Activated T-helper 1 cell treated with anti-CD3 and anti-CD28 coated beads, Interleukin-2, amount 50 U/mL, for 16 hours (primary cell): ENCODE measurements at places on chromosomes 2 and 18.

DNA sequence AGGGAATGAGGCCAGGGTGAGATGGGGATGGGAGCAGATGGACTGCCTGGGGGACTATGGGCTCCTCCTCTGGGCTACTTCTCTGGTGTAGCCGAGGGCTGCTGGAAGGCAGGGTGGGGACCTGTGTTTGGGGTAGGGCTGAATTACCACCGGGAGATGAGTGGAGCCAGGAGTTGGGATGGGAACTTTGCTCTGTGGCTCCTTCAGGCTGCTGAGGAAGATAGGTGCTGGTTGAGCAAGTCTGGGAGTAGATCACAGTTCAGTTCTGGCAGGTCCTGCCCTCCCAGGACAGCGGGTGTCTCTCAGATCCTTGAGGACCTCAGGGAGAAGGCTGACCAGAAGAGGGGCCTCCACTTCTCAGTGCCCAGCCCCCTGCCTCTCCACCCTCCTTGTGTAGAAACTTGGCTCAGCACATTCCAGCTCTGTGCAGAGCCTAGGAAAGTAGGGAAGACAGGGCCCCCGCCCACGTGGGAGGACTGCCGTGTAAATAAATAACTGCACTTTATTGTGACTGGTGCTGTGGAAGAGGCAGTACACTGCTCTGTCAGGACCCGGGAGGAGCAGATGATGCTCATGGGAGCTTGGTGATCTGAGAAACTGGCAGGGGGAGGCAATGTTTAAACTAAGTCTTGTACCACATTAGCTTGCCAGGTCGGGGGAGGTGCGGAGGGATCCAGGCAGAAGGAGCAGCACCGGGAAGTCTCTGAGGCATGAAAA lies 15.3 kb downstream of the TET3 start:
- DNase-seq = no peak

GRCh38 chr18:42305869-42306593 lies 351.0 kb downstream of the PIK3C3 start:
- no peak for DNase-seq

GRCh38 chr2:170715062-170715931 lies at the start of gene SP5:
SP5 (plus strand) TSS chr2:170715337; CDS start chr2:170715513, 176 bp downstream.
- no peak for DNase-seq

GRCh38 chr18:79056827-79057367 lies 12.3 kb upstream of the ATP9B start:
- DNase-seq = no peak

DNA sequence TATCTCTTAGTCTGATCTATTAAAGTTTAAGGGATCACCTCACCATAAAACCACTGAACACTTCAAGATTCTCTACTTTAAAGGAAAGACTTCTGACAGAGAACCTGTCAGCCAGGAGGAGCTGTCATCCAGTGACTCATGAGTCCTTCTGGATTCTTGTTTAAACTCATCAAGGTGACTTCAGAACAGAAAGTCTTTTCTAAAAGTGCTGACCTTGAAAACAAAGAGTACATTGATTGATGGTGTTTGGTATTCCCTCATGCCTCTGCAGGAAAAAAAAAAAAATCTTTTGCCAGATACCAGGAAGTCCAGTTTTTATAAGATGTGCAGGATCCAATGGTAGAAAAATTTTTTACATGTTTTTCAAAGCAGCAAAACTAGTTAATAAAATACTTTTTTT lies 12.3 kb downstream of the DSG2 start:
- no peak for DNase-seq

- DNase-seq = no peak
These were observed 29.3 kb upstream of the LBH start for GRCh38 chr2:30201990-30202389.
